ENCODE measurements at places on chromosomes 4 and X. TPM values are rescaled to one million over a fixed set of nuclear protein-coding genes. Genes with fewer than 3 reads are reported as not detected.

DNA sequence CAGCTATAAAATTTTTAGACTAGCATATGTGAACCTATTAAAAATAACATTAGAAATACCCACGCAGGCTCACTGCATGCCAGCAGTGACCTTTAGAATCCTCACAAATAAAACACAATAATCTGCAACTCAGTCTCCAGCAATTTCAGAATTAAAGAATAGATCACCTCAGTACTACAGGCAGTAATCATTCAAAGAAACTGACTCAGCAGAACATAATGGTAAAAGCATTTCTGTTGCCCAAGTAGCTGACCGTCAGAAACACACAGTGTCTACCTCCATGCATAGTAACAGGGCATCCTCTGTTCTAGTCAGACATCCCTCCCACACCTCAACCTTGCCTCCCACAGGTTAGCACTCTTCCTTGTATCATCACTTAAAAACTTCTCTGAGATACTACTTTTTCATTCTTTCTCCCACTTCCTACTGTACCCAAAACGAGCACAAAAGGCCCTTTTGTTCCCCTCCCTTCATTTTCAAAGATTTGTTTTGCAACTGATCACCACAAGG lies 65.7 kb upstream of the BEND2 start:
- DNase-seq: no peak

GRCh38 chr4:160044693-160045092 lies 941.8 kb downstream of the RAPGEF2 start:
- no peak for DNase-seq

DNA sequence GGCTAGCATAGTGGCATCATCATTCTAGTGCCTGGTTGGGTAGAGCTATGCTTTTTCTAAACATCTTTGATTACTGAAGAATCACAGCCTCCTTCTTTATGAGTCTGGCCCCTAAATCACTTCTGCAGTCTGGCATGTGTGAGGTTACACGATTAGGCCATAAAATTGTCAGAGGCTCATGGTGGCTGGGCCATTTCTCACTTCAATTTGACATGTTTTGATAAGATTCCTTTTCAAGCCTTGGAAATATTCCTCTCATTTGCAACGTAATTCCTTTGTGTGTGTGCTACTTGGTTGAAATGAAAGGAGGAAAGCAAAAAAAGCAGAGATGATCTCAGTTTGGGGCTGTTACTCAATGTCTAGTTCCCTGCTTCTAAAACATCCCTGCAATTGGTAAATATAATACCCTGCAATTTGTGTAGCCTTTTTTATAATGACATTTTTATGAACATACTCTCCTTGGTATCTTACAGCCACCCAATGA lies 6.2 kb downstream of the CCKAR start:
- no peak for DNase-seq

DNA sequence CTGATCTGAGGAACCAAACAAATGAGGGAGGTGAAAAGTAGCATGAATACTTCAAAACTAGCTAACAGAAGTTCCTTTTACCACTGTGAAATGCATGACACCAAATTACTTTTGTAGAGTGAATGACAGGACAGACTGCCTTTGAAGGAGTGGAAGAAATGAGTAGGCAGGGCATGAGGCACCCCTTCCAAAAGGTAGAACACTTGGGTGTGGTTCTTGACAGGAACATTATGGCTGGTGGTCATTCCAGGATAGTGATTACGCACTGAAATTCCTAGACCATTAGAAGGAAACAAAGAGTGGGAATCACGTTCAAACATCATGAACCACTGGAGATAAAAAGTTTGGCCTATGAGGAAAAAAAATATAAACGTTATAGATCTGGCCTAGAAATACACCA lies 4.9 kb downstream of the HUWE1 start:
- no peak for DNase-seq

- no peak for DNase-seq
Observed at GRCh38 chr4:48499551-48500066, 9.6 kb downstream of the ZAR1 start.

CENPVL2 gene
- not detected for total RNA-seq
